ENCODE measurements at places on chromosomes 7 and 10.

DNA sequence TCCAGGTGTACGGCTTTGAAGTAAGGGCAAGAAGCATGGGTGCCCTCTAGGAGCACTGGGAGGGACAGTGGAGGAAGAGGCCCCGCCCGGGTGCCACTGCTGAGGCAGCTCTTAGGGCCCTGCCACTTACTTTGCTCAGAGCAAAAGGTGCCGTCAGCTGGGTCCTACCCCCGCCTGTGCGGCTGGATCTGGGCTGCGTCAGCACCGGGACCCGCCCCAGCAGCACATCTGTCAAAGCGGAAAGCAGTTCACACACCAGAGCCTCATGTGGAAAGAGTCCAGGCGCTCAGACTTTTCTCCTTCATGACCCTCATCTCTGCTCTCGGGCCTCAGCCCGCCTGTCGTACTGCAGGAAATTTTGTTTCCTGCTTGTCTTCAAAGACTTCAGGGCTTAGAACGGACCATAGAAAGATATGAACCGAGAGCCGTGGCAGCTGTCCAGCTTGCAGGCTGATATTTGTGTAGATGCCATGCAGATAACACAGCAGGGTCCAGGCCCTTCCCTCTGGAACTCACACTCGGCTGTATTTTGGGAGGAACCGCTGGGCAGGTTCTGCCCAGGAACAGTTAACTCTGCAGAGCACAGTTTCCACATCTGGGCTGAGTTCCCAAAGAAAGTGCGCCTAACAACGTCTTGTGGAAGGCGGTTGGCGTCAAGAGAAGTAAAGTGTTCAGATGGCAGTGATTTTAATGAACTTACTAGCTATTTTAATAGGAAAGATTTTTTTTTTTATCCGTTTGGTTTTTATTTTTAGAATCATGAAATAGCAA lies 44.3 kb upstream of the PRKAR1B start:
- no peak for DNase-seq

- DNase-seq = no peak
Observed at GRCh38 chr10:125027871-125028869, 86.2 kb downstream of the ZRANB1 start.

DNA sequence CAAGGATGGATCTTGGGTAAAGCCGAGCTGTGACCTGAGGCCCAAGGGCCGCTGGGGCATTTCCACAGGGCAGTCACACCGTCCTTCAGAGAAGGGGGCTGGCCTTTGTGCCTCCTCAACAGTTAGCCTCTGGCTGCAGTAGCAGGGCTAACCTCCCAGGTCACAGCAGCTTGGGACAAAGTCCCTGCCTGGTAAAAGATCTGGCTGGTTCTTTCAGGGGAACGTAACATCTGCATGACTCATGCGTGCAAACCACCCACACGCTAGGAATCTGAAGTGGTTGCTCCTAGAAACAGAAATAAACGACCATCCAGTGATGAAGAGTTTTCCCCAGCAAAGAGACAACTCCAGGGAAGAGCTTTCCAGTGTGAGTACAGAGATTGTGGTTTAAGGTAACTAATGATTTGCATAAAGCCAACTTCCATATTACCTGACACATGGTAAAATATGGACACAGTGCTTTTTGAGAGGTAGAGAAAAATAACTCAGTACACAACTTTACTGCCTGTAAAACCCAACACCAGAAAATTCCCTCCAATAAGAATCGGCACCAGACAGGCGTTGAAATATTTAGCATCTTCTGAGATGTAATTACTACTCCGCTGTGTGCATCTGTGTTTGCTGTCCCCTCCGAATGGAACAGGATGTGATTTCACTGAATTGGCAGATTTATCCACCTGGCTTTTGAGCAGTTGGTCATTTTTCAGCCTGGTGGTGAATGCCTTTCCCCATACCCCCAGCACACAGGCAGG lies 84.9 kb upstream of the ADRB1 start:
- no peak for DNase-seq

DNA sequence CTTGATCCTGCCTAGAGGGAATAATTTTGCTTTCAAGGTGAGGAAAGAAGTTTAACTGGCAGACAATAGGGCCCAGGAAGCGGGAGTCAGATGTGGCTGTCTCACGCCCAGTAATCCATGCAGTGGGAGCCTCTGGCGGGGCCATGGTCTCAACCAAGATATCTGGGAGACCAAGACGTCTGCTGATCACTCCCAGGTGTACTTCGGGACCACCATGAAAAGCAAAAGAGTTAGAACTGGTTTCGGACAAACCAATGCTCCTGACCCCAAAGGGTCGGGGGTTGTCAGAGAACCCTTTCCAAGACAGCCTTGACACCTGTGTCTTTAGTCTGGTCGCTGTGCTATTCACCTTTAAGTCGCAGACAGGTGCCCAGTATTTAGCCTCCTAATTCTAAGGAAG lies 256.9 kb upstream of the MBL2 start:
- no peak for DNase-seq

GRCh38 chr7:71905821-71906220 lies 506.3 kb downstream of the CALN1 start:
- peak; percentile 28 for DNase-seq

GRCh38 chr7:27955011-27955410 lies 215.0 kb downstream of the TAX1BP1 start:
- no peak for DNase-seq

- no peak for DNase-seq
Observed at GRCh38 chr7:115363916-115364315, 442.0 kb downstream of the MDFIC start.

DNA sequence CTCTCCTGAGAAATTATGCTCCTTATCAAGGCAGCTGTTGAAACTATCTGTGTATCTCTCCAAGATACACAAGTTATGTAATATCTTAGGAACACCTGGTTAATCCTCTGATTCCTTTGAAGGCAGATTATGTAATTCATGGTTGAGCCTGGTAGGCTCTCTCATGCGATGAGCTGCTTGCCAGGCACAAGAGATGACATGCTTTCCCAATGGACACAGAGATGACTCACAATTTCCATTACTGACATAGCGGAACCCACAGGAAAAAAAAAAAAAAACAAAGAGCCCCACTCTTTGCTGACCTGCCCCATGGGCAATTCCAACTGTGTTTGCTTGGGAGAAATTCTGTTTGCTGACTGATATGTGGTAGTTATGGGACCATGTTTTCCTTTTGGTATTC lies 736.4 kb upstream of the PHF14 start:
- DNase-seq = no peak

- no peak for DNase-seq
Observed at GRCh38 chr10:89274928-89275327, 23.4 kb upstream of the LIPA start.
